ENCODE measurements at places on chromosomes 5 and 9.

DNA sequence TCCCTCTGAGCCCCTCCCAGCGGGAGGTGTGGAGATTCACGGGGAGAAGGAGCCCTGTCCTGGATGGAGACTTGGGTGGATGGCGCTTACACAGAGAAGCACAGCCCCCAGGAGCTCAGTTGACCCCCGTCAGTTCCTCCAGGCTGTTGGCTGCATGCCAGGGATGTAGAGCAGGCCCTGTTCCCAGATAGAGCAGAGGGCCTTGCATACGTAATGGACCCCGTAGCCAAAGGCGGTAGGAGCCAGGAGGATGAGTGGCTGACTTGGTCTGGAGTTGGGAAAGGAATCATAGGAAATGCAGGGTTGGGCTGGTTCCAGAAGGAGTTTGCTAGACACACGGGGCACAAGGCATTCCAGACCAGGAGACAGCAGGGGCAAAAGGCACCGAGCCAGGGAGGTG, 2.5 kb downstream of the PMPCA start:
- no peak for DNase-seq

DNA sequence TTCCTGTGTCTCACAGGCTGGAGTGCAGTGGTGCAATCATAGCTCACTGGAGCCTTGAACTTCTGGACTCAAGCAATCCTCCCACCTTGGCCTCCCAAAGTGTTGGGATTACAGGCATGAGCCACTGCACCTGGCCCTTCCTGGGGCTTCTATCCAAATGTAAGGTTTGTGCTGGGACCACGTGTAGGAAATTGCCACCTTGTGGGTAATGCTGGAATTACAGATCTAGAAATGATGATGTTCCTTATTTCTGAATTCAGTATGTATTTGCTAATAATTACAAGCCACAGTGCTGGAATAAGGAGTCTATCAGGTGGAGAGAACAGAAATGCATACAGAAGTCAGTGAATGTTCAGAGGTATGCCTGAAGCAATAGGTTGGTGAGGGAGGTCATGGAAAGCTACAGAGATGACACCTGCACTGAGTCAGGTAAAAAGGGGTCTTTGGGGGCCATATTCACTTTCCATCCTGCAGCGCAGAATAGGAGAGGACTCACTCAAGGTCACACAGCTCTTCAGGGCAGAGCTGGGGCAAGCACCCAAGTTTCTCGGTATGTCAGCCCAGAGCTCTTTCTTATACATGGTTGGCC, 8.8 kb upstream of the IGFBPL1 start:
- DNase-seq: peak; percentile 57

- no peak for DNase-seq
Measured at GRCh38 chr5:180454752-180455151, 39.4 kb upstream of the CNOT6 start.

- peak; percentile 35 for DNase-seq
Measured at GRCh38 chr9:111427186-111427585, 57.0 kb downstream of the ECPAS start.

- DNase-seq: no peak
Measured at GRCh38 chr5:68685863-68686262, 408.0 kb upstream of the SLC30A5 start.

GRCh38 chr9:105146677-105147076, 97.8 kb upstream of the SLC44A1 start:
- DNase-seq: no peak

GRCh38 chr5:72066705-72067107, 40.6 kb upstream of the MAP1B start:
- DNase-seq: peak; percentile 88

GRCh38 chr5:174423558-174423957, 300.8 kb upstream of the MSX2 start:
- no peak for DNase-seq

DNA sequence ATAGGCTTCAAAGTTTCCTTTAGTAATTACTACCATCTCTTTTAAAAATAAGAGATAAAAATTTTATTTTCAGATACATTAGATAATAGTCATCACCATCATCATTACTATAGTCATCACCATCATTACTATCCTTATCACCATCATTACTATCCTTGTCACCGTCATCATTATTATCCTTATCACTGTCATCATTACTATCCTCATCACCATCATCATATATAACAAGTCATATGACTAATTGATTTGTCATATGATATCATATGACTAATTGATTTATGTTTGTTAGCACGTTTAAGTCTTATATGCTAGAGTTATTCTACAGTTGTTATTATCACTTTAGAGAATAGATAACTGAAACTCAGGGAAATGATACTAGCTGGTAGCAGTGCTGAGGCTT, 382.1 kb upstream of the CDH18 start:
- DNase-seq: no peak

DNA sequence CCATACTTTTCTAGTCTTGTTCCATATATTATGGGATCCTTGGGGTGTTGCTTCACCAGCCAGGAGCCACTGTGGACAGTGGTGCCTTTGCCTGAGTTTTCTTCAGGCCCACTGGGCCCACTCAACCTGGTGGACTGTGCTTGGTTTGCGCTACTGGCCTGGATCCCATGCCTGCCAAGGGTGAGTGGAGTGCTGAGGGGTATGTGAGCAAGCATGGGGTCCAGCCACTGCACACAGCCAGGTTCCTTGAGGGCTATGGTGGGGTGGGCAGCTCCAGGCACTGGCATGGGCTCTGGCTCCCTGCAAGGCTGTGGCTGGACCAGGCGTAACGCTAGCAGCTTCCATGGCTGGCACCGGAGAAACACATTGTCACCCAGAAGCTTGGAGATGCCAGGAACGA, 13.2 kb upstream of the PRR16 start:
- no peak for DNase-seq

DNA sequence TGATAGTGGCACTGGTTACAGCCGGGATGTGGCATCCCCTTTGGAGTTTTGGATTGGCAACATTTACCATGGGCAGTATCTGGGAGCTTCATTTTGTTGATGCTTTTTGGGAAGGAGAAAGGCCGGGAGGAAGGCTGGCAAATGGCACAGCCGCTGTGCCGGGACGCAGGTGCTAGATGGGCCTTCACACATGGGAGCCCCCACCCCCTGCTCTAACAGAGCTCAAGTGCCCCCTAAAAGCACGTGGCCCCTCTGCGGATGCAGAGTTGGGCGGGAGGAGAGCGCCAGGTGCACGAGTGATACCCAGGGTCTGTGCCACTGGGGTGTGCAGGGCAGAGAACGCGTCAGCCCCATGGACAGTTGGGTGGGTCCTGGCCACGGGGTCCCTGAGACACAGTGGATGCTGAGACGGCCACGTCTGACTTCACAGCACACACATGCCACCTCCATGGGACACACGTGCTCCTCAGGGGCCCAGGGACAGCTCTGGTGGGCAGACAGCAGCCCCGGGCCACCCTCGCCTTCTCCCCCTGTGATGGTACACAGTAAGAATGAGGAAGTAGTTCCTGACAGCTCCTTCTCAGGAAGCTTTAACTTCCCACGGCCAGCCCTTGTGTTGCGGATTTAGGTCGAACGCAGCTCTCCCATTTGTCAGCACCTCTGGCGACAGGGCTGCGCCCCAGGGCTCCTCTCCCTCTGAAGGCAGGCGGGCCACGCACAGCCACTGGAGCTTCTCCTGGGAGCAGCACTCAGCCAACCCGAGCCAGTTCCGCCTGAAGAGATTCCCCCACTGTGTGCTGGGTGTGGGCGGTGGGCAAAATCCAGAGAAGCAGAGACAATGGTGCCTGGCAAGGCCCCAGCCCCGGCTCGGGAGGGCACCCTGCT, 10.8 kb downstream of the SLC9A3 start:
- peak; percentile 18 for DNase-seq

GRCh38 chr5:169980418-169981053, at the start of gene INSYN2B:
TSS of gene INSYN2B (minus strand) at chr5:169980495. CDS start at chr5:169883898, 96,597 bp downstream.
- peak; percentile 88 for DNase-seq

GRCh38 chr5:4976902-4977301, 163.2 kb upstream of the ADAMTS16 start:
- DNase-seq: no peak

- DNase-seq: no peak
Measured at GRCh38 chr9:115921301-115921700, 232.3 kb upstream of the PAPPA start.

DNA sequence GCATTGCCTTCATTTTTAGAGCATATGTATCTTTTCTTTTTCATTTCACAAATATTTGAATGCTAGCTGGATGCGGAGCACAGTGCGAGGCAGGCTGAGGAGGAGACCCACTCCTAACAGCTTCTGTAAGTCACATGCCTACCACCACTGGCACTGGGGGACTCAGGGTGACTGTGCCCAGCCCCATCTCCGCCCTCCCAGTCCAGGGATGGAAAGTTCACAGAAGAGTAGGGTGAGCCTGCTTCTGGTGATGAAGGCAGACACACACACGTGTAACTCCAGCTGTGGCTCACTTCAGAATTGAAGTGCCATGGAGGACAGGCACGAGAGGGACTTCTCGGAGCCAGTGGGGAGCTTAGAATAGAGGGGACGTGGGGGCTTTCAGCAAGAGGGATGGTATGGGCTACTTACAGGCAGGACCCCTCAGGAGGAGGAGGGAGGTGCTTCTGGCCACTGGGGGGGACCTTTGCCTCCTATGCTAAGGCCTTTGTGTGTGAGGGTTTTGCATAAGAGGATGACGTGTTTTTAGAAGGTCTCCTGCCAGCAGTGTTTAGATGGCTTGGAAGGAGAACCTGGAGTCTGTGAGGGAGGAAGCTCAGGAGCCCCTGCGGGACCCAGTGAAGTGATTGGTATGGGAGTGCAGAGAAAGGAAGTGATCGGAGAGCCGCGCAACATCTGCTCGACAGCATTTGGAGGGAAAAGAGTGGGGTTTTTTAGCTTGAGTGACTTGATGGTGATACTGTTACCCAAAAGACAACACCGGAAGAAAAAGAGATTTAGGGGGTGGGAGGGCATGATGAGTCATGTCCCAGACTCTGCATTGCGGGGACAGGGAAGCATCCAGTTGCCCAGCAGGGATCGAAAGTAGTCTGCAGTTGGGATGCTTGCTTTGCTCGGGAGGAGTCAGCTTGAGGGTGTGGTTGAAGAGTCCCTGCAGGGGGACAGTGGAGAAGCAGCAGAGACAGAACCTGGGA, 163.5 kb upstream of the OTULINL start:
- no peak for DNase-seq

DNA sequence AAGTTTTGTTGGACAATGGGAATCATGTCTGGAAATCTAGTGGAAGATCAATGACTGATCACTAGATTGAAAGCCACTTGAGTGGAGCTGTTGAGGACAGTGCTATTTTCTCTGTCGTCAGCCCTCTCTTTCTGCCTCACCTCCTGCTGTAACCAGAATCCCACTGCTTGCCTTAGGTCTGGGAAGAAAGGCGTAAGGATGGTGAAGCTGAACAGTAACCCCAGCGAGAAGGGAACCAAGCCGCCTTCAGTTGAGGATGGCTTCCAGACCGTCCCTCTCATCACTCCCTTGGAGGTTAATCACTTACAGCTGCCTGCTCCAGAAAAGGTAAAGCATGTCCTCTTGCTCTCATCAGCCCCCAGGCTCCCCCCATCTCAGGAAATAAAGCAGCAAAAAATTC, 1.1 kb downstream of the NSG2 start:
- no peak for DNase-seq

- no peak for DNase-seq
Measured at GRCh38 chr5:133916914-133917313, 51.5 kb downstream of the C5orf15 start.

- DNase-seq: no peak
Measured at GRCh38 chr9:89367726-89368437, 49.6 kb downstream of the SECISBP2 start.

DNA sequence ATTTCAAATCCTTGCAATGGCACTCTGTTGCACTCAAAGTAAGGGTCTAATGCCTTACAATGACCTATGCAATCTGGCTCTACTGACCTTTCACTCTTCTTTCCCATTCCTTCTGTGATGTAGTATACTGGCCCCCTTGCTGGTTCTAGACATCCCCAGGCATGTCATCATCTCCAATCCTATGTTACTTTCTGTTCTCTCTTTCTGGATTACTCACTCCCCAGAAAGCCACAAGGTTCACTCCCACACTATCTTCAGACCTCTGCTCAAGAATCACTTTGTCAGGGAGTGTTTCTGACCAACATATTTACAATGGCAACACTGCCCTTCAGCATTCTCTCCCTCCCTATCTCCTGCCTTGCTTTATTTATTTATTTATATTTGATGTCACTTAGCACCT, 802.2 kb upstream of the WWC1 start:
- DNase-seq: peak; percentile 9

- DNase-seq: peak; percentile 88
Measured at GRCh38 chr5:67246108-67246507, 49.5 kb upstream of the CD180 start.

GRCh38 chr9:5582835-5583195, 46.1 kb upstream of the RIC1 start:
- DNase-seq: peak; percentile 56

GRCh38 chr5:59117320-59117719, 534.4 kb downstream of the RAB3C start:
- no peak for DNase-seq

GRCh38 chr5:157828944-157829639, 29.9 kb downstream of the CLINT1 start:
- DNase-seq: peak; percentile 26

- DNase-seq: no peak
Measured at GRCh38 chr5:178467205-178467567, 123.0 kb downstream of the COL23A1 start.

- DNase-seq: no peak
Measured at GRCh38 chr5:6904860-6905259, 191.6 kb downstream of the TENT4A start.

- DNase-seq: no peak
Measured at GRCh38 chr9:129497005-129497812, 123.7 kb downstream of the C9orf50 start.

DNA sequence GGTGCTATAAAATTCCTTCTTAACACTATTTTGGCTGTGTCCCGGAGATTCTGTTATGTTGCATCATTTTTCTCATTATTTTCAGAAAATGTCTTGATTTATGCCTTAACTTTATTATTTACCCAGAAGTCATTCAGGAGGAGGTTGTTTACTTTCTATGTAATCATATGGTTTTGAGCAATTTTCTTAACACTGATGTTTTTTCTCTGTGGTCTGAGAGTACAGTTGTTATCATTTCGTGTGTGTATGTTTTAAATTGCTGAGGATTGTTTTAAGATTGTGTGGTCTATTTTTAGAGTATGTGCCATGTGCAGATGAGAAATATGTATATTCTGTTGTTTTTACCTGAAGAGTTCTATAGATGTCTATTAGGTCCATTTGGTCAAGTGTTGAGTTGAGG, 498.1 kb upstream of the ZNF608 start:
- DNase-seq: no peak

GRCh38 chr5:132883261-132883834, 9.9 kb downstream of the LEAP2 start:
- peak; percentile 72 for DNase-seq

- peak; percentile 43 for DNase-seq
Measured at GRCh38 chr5:58043032-58043945, 416.6 kb downstream of the PLK2 start.

GRCh38 chr9:129184596-129185122, 6.6 kb upstream of the IER5L start:
- no peak for DNase-seq

DNA sequence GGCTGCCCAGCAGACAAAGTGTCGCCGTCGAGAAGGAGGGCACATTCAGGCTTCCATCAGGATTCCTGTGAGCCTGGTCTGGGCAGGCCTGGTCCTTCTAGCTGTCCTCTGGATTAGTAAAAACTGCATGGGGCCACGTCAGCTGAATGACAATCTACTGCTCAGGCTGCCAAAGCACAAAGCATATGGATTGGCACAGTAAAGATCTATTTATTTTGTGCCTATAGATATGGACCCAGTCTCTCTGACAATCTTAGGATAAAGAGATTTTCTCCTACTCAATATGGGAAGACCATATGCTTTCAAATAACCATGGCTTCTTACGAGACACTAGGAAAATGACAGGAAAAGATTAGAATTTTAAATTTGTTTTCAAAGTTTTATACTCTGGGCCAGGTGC, 24.1 kb downstream of the ANKH start:
- DNase-seq: no peak
